ENCODE measurements at places on chromosomes 5 and 9.

DNA sequence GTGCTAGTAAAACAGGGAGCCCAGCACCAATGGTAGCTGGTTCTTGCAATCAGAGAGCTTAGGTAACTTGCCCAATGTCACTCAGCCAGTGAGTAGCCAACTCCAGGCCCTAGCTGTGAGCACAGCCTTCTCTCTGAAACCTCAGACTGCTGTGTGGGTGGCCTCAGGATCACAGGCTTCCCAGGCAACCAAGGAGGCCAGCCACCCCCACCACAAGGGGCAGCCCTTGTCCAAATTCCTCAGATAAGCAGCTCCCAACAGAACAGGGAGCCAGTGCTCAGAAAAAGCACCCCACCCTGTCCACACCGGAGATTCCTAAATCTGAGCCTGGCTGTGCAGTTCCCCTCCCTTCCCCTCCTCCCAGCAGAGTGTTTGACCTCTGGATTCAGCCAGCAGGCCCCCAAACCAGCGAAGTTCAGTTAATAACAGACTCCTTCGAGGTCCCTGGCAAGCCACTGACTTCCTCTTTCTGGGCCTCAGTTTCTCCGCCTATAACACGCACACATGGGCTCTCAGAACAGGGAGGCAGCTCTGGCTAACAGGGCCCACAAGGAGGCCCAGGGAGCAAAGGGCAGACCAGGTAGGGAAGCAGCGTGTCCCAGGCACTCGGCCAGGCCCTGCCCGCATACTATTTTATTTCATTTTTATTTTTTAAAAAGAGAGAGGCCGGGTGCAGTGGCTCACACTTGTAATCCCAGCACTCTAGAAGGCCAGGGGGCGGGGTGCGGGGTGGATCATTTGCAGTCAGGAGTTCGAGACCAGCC, 2.7 kb downstream of the EEIG1 start:
- DNase-seq, result no peak

- DNase-seq, result no peak
These were observed 53.4 kb downstream of the ROR2 start for GRCh38 chr9:91896513-91897121.

GRCh38 chr5:30900367-30900766, 293.1 kb upstream of the CDH6 start:
- no peak for DNase-seq

DNA sequence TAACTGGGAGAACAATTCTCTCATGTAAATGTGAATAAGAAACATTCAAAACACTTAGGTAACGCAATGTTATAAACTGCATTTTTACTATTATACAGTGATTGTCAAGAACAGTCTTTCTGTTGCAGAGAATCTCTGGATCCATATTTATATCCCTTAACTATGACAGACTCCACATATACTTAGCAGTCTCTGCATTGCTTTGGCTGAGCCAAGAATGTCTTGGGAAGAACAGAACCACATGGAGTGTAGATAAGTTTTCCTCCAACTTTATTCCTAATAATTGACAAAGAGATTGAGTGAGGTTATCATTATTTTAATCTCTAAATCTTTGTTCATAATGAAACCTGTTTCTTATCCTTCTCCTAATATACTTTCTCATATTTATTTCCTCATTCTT, 15.6 kb upstream of the RLN1 start:
- DNase-seq, result no peak

- no peak for DNase-seq
These were observed 35.5 kb downstream of the RAPGEF1 start for GRCh38 chr9:131704141-131704983.

GRCh38 chr5:165029099-165029870, 1523.9 kb downstream of the MAT2B start:
- no peak for DNase-seq

DNA sequence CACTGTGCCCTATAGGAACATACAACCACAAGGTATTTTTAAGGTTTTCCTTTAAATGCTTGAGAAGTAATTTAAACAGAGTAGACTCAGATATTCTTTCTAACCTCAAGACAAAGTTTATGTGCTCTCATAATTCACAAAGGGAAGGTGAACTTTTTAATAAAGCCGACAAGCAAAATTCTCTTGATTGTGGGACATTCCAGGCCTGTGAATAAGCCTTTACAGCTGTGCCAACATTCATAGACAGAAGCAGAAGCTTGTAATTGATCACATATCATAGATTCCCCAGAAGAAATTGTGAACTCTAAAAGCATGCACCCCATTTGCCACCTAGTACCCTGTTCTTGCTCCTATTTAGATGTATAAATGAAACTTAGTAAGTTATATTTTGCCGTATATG, 1107.8 kb upstream of the SEMA6A start:
- no peak for DNase-seq

- DNase-seq, result peak; percentile 16
These were observed 55.9 kb upstream of the IL6ST start for GRCh38 chr5:56050551-56051255.

All from CD4-positive, alpha-beta T cell treated with Interleukin-4 for 4 hours (primary cell).